Fibroblast of skin of right biceps (primary cell): ENCODE measurements at places on chromosomes 16 and 17.

GRCh38 chr17:63476459-63476853 lies 405 bp upstream of the ACE start:
- DNase-seq: peak; percentile 29

GRCh38 chr16:12350945-12351344 lies 374.4 kb downstream of the SNX29 start:
- DNase-seq: no peak

DNA sequence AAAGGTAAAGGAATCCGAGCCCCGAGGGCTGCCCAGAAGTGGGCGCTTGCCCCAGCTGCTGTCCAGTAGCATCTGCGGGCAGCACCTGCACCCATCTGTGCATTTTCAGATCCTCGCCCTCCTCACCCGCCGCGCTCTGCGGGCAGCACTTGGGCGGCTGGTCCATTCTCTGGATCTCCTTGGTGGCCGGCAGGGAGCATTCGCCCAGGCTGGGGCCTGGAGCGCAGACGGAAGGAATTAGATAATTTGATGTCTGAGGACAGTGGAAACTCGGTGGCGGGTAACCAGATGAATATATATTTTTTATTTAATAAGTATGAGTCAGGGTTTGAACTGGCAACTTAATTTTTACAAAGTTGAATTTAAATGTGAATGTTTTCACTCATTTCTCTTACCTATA lies 88.5 kb downstream of the NPIPB11 start:
- DNase-seq: no peak

GRCh38 chr17:67362173-67362572 lies 4.2 kb downstream of the PSMD12 start:
- no peak for DNase-seq

- no peak for DNase-seq
Observed at GRCh38 chr16:87692756-87693155, 73.0 kb downstream of the KLHDC4 start.

DNA sequence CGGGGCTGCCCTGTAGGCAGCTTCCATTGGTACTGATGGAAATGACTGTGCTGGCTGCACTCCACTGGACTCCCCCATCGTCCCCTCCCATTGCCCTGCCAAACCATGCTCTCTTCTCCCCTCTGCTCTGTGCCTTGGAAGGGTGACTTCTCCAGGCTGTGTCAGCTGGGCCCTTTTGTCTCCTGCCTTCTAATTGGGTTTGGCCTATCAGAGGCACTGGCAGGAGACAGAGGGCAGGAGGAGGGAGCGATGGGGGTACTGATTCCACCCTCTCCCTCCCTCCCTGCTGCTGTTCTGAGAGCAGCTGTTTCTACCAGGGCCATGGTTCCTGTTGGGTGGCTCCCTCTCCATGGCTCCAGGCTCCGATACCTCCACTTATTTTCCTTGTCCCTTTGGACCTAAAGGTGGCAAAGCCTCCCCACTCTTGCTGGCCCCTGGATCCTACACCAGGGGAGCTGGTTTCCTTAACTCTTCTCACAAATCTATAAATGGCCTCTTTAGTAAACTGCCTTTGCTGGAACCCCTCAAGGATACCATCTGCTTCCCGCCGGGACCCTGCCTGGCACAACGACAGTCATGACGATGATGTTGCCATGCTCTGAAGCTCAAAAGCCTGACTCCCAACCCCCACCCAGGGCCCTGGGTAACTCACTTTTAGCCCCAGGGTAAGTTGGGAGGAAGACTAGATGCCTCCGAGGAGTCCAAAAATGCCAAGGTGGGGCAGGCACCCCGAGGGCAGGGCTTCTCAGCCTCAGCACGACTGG lies 123.8 kb upstream of the RPL38 start:
- DNase-seq: no peak

DNA sequence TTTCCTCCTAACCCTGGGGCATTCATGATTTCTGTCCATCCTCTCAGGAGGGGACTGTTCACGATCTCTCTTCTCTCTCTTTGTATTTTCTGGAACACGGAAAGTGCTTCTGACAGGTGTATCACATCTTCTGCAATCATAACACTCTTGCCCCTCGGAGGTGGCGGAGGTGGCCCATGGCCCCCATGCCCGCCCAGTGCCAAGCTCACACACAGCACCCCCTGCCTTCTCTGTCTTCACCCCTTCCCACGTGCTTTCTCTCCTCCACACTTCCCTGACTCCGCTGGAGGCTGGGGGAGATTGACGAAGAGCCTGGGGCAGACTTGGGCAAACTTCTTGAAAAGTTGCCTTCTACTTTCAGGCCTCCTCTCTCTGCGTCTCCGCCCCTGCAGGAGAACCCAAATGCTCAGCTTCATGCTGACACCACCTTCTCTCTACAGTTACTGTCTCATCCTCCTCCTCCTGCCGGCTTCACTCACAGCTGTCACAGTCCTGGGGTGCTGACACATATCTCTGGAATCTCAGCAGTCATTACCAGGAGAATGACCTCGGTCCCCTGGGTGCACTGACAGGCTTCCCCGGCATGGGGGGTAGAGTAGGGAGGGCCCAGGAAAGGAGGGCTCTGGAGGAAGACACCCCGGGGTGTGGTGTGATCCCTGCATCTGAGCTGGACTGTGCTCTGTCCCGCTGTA lies 127.1 kb downstream of the ENGASE start:
- DNase-seq: peak; percentile 84

DNA sequence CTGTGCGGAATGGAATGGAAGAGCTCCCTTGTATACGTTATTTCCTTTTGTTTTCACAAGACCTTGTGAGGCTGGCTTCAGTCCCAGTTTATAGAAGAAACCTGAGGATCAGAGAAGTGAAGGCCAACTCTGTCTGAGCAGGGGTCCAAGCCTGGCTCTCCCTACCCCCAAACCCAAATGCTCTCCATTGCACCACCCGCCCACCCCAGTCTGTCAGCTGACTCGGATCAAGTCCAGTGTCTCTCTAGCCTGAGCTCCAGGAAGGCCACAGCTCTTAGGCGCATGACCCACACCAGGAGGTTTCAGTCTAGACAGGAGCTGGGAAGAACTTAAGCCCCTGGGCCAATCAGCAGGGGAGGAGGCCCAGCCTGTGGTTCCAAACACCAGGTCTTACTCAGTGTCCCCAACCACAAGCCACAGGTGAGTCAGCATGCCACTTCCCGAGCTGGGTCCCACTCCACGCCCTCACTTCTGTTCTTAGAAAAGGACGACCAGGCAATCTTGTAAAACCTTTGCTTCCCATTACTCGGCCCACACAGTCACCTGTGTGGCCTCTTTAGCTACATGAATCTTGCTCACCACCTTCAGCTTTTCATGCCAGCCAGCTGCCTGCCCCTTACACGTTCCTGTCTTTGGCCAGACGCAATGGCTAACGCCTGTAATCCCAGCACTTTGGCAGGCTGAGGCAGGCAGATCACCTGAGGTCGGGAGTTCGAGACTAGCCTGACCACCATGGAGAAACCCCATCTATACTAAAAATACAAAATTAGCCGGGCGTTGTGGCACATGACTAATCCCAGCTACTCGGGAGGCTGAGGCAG lies 27.8 kb downstream of the TK2 start:
- DNase-seq: peak; percentile 87

GRCh38 chr17:7029659-7030058 lies 6.2 kb upstream of the SLC16A13 start:
- DNase-seq: no peak

GRCh38 chr16:23967775-23968174 lies 132.0 kb downstream of the PRKCB start:
- no peak for DNase-seq

GRCh38 chr17:44000141-44000860 lies 4.1 kb upstream of the NAGS start:
- DNase-seq: no peak

- DNase-seq: peak; percentile 18
Observed at GRCh38 chr16:24497440-24497839, 41.9 kb upstream of the RBBP6 start.
